ENCODE measurements at places on chromosomes 4 and X.

DNA sequence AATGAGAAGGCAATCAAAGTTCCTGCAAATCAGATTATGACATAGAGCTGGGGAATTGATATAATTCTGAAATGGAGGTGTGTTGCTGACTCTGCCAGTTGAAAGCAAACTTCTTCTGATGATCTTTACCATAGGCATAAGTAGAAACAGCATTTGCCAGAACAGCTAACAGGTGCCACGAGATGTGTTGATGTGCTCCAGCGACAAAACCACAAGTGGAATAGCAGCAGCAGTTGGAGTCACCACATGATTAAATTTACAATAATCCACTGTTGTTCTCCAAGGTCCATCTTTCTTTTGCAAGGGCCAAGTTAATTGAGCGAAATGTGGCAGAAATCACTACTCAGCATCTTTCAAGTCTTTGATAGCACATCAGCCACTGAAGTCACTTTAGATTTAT lies 3.7 kb upstream of the OSTC start:
- no peak for DNase-seq

DNA sequence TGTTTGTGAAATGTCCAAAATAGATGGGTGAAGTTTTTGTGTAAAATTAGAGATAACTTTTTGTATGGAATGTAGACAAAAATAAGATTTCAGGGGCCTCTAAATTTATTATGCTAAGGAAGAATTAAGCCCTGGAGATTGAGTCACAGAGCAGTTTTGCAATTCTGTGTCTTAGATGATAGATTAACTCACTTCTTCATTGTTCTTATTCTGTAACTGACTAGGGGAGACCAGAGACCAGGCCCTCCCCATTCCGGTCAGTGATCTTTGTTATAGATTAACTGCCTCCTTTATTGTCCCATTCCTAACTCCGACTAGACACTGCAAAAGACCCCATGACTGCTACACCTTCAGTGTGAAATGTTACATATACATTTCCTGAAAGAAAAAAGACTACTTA lies 238.4 kb upstream of the TAPT1 start:
- no peak for DNase-seq

DNA sequence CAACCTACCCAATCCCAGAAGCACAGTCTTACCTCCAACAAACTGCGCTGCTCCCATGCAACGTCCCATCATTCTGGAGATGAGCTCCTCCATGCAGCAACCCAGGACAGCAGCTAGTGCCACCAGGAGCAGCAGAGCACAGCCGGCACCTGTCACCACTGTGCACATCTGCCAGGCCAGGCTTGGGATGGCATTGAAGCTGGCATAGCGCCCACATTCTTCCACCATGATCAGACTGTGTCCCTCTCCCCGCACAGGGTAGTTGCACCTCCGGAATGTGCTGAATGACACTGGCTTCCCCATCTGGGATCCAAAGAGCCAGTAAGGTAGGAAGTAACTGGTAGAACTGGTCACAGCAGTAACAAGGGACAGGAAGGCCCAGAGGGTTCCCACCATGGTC lies 8.8 kb downstream of the LHFPL1 start:
- DNase-seq = no peak

DNA sequence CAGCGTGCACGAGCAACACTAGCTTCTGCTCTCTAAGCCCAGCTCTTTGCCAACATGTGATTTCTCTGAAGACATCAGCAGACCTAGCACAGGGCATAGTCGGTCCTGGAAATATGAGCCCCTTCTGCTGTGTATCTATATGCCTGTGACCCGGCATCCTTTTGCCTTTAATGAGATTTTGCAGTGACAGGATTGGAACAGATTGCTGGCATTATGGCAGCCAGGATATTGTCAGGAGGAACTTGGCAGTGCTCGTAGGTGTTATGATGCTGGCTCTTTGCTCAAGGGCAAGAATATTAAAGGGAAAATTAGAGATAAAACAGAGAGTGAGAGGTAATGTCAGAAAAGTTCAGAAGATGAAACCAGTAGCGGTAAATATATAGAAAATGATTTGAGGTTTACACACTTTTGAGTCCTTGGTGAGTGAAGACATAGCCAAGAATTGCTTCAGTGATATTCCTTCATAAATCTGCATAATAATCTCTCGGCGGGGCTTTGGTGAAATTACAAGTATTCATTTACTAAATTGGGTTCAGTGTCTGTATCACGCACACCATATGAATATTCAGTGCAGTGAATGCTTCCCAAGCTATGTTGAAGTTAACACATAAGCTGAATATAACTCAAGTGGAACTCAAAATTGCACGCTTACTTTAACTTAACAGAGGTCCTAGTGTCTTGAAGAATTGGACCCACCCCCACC lies 502.1 kb upstream of the NR3C2 start:
- no peak for DNase-seq

DNA sequence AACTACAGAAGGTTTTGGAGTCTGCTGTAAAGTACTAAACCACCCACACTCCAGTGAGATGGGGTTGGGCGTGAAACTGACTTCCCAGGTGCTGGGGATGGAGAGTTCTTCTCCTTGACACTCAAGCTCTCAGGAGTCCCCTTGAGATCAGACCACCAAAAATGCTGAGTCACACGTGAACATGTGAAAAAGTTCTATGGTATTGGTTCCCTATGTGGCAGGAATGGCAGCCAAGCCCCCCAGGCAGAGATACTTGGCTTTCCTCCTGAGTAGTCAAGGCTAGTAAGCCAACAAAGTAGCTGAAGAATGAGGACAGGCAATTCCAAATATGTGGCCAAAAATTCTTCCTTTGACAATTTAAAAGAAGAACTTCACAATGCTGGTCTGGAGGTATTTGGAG lies 222.0 kb upstream of the ADAMTS3 start:
- no peak for DNase-seq

DNA sequence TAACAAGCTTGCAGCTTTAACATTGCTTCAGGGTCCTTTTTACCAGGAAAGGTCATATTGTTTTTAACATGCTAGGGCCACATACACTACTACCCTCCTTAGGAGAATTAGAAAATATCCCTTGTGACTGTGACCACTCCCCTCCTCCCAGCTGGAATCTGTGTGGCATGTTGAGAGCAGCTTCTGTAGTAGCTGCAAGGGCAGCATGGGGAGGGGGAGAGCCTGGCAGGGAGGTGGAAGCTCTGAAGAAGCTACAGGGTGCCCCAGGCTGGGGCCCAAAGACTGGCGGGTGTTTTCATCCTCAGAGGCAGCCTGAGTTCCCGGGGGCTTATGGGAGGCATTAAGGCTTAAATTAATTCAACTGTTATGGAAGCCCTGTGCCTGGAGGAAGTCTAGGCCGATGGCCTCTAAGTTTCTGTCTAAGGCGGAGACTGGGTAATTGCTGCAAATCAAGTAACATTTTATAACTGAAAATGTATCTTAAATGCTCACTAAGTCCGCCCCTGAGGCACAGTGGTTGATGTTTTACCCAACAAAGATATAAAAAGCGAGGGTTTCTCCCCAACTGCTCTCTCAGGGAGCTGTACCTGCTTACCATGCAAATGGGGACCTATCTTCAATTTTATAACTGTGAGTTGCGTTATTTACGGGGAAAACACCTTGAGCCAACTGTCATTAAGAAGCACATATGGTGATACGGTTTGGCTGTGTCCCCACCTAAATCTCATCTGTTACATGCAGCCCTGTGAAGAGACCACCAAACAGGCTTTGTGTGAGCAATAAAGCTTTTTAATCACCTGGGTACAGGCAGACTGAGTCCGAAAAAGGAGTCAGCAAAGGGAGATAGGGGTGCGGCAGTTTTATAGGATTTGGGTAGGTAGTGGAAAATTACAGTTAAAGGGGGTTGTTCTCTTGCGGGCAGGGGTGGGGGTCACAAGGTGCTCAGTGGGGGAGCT lies 37.4 kb upstream of the STS start:
- DNase-seq = no peak
